ENCODE measurements at places on chromosomes 2 and 18. TPM values are rescaled to one million over a fixed set of nuclear protein-coding genes. Genes with fewer than 3 reads are reported as not detected.

Gene PROKR1
- total RNA-seq = not detected

DNA sequence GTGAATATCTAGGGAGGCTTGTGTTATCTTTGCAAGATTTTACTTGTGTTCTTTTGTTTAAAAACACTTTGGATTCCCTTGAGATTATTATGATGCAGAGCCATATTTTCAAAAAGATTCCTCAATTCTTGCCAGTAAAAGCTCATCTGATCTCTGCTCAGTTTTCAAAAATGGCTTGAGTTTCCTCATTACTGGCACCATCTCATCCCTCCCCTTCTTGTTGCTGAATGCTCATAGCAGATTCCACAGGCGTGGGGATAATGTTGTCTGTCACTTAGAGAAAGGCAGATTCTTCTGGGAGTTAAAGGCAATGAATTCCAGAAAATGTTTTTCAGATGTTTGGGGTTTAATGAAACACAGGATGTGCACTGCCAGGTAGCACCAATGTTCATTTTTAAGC lies 170.4 kb upstream of the TANK start:
- DNase-seq = no peak

- no peak for DNase-seq
Observed at GRCh38 chr2:109364217-109364616, 235.2 kb downstream of the SH3RF3 start.

DNA sequence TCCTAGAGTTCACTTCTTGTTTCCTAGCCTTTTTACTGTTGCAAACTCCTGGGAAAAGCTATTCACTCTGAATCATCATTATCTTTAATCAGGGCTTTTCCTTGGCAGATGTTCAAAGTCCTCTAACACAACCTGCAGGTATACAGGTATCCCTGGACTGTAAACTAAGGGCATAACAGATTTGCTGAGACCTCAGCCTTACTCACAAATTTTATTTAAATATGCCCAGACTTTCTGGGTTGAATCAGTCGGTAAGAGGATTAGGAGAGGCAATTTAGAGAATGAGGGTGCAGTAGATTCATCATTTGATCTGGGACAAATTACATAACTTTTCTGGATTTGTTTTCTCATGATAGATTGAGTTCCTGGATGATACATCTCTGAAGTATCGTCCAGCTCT lies 217.8 kb upstream of the STON1 start:
- DNase-seq = peak; percentile 99

- DNase-seq = no peak
Observed at GRCh38 chr2:19282305-19282704, 76.1 kb downstream of the OSR1 start.

Gene DSG1
- total RNA-seq = 0.32 TPM

DNA sequence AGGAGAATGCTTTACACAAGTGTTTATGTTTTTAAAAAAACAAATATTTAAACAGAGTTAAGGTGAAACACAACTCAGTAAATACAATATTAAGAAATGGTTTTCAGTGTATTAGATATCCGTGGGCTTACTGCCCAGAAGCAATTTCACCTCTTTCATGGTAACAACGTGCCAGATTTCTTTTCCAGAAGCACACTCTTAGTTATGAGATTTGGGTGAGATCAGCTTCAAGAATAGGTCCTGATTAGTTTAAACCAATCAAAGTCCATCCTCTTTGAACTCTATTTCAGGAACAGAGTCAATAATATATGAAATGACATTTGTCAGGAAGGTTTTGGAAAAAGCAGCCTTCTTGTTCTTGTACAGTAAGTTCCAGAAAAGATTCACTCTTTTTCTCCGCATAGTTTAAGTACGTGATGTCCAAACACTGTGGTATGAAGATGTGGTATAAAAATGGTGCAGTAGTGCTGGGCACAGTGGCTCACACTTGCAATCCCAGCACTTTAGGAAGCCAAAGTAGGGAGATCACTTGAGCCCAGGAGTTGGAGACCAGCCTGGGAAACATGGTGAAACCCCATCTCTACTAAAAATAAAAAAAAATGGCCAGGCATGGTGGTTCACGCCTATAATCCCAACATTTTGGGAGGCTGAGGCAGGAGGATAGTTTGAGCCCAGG lies 14.7 kb downstream of the USP34 start:
- DNase-seq = no peak

GRCh38 chr2:102103992-102104871 lies 38.3 kb upstream of the IL1R1 start:
- peak; percentile 55 for DNase-seq

Gene CYBRD1
- 33.0 TPM for total RNA-seq

GRCh38 chr18:27724362-27724761 lies 452.6 kb downstream of the CDH2 start:
- no peak for DNase-seq

- no peak for DNase-seq
Observed at GRCh38 chr18:44374966-44375365, 305.7 kb upstream of the SETBP1 start.

- no peak for DNase-seq
Observed at GRCh38 chr18:64202210-64202836, 53.4 kb upstream of the LINC00305 start.

GRCh38 chr2:63023444-63023843 lies 27.2 kb upstream of the OTX1 start:
- DNase-seq = no peak

Gene UGT1A8
- not detected for total RNA-seq

GRCh38 chr2:225895126-225895525 lies 495.6 kb downstream of the NYAP2 start:
- DNase-seq = no peak

DNA sequence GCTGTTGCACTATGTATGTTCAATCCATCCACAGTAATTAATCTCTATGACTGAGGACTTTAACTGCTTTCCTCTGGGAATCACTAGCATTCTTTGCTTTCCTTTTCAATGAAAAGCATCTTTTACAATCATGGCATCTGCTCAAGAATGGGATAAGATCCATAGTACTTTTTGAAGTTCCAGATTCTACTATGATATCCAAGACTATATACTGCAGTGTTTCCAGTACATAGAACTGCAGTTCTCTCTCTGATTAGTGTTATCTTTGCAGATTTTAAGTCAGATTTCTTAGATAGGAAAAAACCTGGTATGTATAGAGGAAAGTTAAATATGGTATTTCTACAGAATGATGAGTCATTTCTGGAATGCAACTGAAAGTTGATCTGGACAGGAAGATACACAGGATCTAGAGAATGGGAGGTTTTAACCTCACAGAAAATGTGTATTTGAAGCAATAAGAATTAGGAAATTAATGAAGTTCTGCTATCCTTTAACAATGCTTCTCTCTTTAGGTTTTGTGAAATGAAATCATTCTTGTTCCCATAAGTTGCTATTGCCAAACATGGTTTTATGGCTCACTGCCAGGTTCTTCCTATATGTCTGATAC lies 670.7 kb downstream of the ERBB4 start:
- peak; percentile 62 for DNase-seq

DNA sequence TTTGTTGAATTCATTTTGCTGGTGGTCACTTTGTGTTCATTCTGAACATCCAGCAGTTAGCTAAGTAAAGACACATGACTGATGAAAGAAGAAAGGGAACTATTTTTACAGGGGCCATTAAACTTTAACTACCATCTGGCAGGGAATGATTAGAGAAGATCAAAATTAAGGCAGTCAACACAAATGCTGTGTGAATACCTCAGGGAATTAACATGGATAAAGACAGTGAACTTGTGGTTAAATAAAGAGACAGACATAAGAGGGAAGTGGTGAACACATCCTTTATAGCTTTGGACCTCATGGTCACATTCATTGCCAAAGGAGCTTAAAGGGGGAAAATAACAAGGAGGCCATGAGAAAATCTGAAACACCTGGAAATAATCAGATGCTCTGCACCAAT lies 52.6 kb upstream of the ATP5MC3 start:
- DNase-seq = no peak

Gene IL1A
- total RNA-seq = 311 TPM

DNA sequence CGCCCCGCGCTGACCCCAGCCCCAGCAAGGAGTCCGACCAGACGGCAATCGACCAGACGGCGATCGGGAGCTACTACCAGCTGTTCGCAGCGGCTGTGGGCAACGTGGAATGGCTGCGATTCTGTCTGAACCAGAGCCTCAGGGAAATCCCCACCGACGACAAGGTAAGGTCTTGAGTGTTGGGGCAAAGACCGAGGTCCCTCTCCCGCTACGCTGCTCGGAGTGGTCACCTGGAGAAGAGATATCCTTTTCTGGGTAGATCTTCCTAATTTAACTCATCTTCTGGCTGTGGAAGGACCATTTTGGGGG lies 704 bp downstream of the ANKRD53 start:
- no peak for DNase-seq

DNA sequence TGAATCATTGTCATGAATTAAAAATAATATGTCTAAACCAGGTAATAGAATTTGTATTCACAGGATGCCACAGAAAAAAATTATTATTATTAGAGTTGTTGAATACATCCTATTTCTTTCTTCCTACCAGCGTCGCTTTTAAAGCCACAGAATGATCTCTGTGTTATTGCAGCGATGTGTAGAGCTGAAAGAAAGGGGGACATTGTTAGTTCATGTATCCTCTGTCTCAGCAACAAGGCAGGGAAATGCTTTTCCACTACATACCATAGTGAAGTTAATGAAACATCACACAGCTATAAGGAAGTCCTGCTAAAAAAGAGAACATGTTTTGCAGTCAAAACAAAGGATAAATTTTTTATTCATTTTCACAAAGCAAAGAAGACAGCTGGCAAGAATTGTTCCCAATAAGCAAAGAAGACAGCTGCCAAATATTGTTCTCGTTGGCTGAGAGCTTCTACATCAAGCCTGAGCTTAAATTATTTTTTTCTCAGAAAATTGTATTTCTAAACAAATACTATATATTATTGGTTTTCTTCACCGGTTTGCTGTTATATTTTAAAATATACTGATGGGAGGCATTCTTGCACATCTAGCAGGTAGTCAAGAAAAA lies 1234.4 kb downstream of the SUCLG1 start:
- no peak for DNase-seq

Gene KIF5C
- total RNA-seq = 0.07 TPM

Gene COL3A1
- 0.24 TPM for total RNA-seq

Gene ASPRV1
- total RNA-seq = 0.37 TPM

DNA sequence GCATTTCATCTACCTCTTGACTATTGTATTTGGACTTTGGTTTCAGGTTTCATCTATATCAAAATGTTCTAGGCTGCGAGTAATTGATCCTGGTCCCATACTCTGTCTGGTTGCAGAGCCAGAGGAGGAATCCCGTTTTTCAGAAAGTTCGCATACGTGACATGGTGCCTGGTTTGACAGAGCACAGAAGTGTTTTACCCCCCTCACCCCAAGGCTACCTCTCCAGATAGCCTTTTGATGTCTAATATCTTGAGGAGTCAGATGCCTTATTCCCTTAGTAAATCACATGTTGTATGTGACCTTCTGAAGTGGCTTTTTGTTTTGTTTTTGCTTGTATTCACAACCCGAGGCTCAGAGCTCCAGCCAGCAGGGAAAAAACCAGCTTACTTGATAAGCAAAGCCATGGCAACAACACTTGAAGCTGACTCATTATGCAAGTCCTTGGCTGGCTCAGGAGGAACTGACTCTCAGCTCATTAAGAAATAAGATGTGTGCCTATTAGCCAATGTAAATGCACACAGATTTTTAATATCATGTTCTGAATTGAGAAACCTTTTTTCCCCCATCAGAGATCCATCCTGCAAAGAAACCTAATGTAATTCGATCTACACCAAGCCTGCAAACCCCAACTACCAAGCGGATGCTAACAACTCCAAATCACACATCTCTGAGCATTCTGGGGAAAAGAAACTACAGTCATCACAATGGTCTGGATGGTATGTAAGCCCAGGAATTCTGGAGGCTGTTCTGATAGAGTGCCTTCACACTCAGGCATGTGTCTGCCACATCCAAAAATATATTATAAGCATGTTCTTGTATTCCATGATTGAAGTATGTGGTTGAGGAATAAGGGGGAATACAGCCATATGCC lies 41.4 kb downstream of the OXER1 start:
- DNase-seq = peak; percentile 52

DNA sequence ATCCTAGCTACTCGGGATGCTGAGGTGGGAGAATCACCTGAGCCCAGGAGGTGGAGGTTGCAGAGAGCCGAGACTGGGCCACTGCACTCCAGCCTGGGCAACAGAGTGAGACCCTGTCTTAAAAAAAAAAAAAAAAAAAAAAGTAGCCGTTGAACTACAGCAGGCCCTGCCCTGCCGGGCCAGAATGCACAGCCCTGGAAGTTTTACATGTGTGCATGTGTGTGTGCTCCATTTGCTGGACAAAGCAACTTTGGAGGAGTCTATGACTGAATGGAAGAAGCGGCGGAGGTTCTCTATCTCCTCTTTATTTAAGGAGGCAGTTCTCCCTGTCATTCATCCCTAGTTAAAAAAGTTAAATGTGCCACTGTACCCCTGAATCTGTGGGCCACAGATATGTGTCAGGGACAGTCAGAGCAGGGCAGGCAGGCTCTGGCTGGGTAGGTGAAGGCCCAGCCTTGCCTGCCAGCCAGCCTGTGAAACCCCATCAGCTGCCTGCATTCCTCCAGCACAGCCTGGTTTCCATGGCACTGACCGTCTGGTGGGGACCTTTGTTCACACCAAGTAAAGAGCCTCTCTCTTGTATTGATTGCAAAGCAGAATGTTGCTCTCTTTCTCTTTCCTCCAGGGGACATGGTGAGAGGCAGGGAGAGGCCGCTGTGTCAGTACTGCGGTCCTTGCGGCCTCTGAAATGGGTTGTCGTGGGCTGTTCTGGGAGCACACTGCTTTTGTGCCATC lies 10.9 kb downstream of the LIPG start:
- DNase-seq = no peak

Gene SMARCAL1
- total RNA-seq = 20.4 TPM

Gene SERPINB13
- 5.9 TPM for total RNA-seq

Gene ITGAV
- total RNA-seq = 63.5 TPM

Gene ARL4C
- 139 TPM for total RNA-seq

GRCh38 chr2:77458216-77458615 lies 64.0 kb downstream of the LRRTM4 start:
- no peak for DNase-seq

- DNase-seq = no peak
Observed at GRCh38 chr2:241563981-241564595, 5.5 kb downstream of the BOK start.

GRCh38 chr2:86226636-86227520 lies 27.6 kb downstream of the MRPL35 start:
- DNase-seq = no peak

- DNase-seq = peak; percentile 63
Observed at GRCh38 chr18:21109936-21110712, 1.5 kb downstream of the ROCK1 start.

DNA sequence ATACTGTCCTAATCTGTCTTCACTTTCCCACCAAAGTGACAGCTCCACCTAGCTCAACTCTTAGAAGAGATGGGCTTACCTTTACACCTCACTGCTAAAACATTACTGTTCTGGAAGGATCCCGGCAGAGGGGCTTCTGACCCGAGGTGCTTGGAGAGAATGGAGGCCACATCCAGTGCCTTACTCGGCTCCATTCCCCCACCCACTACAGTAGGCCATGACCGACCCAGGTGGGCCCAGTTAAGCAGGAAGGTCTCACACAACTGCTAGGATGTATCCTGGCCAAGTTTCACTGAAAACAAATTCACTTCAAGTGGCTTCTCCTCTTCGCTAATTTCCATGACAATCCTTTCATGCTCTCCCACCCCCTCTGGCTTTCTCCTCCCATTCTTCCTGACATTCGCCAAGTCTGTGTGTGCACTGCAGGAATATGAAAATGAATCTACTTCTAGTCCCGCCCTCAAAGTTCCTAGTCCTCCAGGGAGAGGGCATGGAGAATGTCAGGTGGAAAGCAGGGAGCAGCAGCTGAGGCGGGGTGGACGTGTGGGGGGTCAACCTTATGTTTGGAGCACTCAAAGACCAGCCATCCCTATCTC lies 11.8 kb downstream of the WIPF1 start:
- no peak for DNase-seq
